ENCODE measurements at places on chromosomes 7 and 10. TPM values are rescaled to one million over a fixed set of nuclear protein-coding genes. Genes with fewer than 3 reads are reported as not detected.

The ABLIM1 gene
- 5.8 TPM for total RNA-seq

The RNF32 gene
- total RNA-seq = 1.2 TPM

The ASL gene
- 47.0 TPM for total RNA-seq

The AKR1C4 gene
- not detected for total RNA-seq

The PHYHIPL gene
- total RNA-seq = under 0.01 TPM

The ADAM22 gene
- 0.50 TPM for total RNA-seq

The NEBL gene
- total RNA-seq = 0.06 TPM

The CPEB3 gene
- total RNA-seq = 1.2 TPM

The ADAM8 gene
- 0.87 TPM for total RNA-seq

The TSPAN12 gene
- 2.2 TPM for total RNA-seq

The ACSM6 gene
- total RNA-seq = not detected

The TCF7L2 gene
- total RNA-seq = 2.6 TPM

The SP8 gene
- total RNA-seq = not detected

The BCCIP gene
- 36.9 TPM for total RNA-seq

The MACC1 gene
- 0.06 TPM for total RNA-seq

The FZD8 gene
- total RNA-seq = 23.1 TPM

The GNAI1 gene
- total RNA-seq = 8.3 TPM

The ZNF425 gene
- total RNA-seq = 2.8 TPM

The PTPRZ1 gene
- total RNA-seq = not detected

The CYP2W1 gene
- not detected for total RNA-seq

The RBP4 gene
- total RNA-seq = 0.06 TPM

The EPHA1 gene
- total RNA-seq = not detected

The SNX10 gene
- total RNA-seq = 0.13 TPM

The IKZF1 gene
- not detected for total RNA-seq

The AP1S1 gene
- total RNA-seq = 151 TPM

The IDE gene
- 28.2 TPM for total RNA-seq

The PRKAR2B gene
- 1.6 TPM for total RNA-seq

The SEMA4G gene
- 0.13 TPM for total RNA-seq
